ENCODE measurements at places on chromosomes 7 and 10.

DNA sequence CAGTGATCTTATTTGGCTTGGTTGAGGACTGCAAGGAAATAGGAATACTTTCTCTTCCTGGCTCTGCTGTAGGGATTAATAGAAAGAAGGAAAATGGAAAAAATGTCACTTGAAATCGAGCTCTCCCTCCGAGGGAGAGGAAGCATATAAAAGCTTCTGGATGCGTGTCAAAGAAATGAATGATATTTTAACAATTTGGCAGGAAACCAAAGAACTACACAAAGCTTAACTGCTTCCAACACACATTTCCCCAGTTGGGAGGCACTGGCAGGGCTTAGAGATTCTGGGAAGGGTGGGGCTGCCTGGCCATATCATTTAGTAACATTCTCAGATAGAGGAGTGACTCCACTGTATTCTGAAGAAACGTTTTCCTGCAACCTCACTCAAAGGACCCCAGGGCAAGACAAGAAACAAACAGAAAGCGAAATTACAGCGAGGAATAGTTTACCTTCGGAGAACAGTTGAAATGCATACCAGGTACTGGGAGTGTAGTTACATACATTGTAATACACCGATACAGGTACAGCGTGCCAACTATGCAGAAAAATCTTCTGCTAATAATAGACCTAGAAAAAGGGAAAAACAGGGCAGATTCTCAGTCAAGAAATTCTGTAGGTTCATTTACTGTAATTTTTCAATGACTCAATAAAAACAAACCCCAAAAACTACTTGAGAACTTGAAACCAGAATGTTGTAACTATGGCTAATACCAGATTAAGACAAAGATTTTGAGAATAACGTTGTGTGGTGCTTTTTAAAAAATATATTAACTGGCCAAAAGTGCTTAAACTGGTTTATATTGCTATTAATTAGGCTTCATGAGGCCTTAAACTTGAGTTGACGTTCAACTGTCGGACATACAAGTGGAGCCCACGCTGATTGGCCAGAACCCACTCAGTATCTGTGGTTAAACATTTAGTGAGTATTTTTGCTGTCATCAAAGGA, 75.7 kb upstream of the ASAH2 start:
- peak; percentile 63 for DNase-seq

DNA sequence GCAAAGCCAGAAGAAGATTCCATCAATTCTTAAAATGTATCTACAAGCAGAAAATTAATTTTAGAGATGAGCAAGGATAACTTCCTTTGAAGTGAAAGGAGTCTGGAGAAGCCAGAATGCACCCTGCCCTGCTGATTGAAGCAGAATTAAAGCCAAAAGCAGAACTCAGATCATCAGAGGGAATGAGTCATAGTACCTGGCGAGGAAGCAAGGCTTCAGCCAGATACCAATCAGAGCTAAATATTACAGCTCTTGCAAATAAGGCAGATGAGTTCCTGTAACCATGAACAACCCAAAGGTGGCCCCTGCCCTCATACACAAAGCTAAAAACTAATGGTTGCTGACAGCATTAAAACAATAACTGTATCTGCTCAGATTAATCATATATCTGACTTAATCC, 10.4 kb downstream of the HTR7 start:
- peak; percentile 82 for DNase-seq

- no peak for DNase-seq
These were observed 283.8 kb downstream of the CDK14 start for GRCh38 chr7:90879924-90880323.

GRCh38 chr10:132403511-132404168, 6.6 kb downstream of the PWWP2B start:
- DNase-seq, result peak; percentile 85

DNA sequence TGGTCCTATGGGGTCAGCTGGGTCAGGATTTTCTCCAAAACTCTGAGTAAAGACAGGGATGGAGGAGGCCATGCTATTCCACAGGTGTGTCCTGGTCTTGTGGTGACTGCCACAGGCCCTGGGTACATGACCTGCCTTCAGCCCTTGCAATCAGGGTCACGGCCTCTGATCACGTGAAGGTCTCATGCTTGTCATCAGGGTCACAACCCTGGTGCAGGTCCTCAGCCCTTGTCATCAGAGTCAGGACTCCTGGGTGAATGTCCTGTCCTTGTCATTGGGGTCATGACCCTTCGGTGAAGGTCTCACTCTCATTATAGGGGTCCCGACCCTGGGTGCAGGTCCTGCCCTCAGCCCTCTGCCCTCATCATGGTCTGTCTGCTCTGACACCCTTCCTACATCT, 21.9 kb upstream of the TBRG4 start:
- no peak for DNase-seq
